ENCODE measurements at places on chromosomes 11 and 22. TPM values are rescaled to one million over a fixed set of nuclear protein-coding genes. Genes with fewer than 3 reads are reported as not detected.

The TRPC6 gene
- total RNA-seq, result 66.0 TPM

The TREH gene
- not detected for total RNA-seq

The OR51V1 gene
- not detected for total RNA-seq

The KCNK4 gene
- not detected for total RNA-seq

The DDI1 gene
- total RNA-seq, result not detected

The MEI1 gene
- 0.42 TPM for total RNA-seq

GRCh38 chr22:40512426-40513136, 123.9 kb downstream of the MRTFA start:
- DNase-seq, result no peak

GRCh38 chr22:28297504-28297903, 378.4 kb upstream of the PITPNB start:
- no peak for DNase-seq

- DNase-seq, result no peak
These were observed 2.8 kb upstream of the OR51M1 start for GRCh38 chr11:5380740-5381342.

DNA sequence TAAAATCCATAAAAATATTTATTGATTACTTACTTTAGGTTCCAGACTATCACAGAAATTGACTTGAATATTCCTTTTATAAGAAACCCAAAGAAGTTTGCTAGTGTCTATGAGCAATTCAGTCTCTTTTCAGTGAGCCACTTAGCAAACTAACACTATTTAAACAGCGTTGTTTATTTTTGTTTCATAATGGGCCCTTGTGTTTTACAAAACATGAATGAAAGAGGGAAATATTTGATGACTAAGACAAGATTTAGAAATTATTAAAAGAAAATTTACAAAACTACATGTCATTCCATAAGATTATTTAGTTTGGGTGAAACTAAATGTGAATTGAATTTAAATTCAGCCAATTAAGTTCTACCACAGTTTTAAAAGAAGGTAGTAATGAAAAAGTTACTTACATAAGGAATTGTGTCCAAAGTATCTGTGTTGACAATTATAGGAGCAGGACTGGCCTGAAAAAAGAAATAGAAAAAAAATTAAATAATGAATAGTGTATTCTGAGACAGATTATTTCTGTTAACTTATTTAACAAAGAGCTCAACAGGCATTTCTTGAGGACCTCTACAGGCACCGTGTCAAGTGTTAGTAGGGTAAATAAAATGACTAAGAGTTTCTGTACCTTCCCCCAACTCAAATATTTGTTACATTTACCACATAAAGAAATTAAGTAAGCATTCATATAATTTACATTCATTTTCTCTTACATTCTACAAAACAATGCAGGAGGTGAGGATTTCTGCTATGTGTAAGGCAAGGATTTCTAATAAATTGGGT, 964.9 kb upstream of the CCDC90B start:
- DNase-seq, result no peak

DNA sequence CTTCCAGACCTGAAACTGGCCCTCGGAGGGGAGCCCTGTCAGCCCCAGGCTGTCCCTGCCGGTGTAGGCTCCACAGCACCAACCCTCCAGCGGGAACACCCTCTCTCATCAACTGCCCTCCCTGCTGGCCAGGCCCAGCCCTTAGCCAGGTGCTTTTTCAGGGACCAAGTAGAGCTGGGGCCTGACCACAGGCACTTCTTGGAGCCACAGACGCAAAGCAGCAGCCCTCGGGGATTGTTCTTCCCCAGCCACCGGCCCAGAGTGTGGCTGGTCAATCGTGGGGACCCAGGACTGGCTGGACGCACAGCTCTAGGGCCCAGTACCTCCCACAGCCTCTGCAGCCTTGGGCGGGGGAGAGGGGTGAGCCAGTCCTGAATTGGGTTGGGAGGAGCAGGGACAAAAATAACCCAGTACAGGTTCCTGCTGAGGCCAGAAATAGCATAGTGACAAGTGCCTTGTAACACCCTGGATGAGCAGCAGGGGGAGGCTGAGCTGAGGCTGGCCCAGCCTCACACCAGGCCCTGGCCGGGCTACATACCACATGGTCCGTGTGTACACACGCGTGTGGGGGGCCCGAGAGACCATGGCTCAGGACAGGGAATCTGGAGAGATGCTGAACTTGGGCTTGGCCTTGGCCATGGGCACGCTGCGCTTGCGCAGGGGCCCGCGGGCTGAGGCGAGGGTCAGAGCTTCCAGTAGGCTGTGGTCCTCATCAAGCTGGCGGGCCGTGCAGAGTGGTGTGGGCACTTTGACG, 2.0 kb downstream of the KCNJ11 start:
- no peak for DNase-seq

DNA sequence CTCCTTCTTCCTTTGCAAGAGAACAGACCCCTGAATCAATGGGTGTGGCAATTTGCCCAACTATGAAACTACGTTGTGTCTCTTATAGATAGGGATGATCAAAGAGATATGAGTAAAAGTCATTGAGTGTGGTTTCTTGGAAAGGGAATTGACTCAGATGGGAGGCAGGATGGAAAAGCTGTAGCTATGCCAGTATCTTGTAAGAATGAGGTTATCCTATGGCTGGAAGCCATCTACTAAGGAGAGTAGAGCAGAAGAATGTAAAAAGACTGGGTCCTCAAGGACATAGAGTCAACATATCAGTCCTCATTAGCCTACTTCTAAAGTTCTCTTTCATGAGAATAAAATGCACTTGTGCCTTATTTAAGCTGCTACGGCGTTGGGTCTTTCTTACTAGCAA, 78.9 kb upstream of the POU2AF2 start:
- DNase-seq, result no peak

DNA sequence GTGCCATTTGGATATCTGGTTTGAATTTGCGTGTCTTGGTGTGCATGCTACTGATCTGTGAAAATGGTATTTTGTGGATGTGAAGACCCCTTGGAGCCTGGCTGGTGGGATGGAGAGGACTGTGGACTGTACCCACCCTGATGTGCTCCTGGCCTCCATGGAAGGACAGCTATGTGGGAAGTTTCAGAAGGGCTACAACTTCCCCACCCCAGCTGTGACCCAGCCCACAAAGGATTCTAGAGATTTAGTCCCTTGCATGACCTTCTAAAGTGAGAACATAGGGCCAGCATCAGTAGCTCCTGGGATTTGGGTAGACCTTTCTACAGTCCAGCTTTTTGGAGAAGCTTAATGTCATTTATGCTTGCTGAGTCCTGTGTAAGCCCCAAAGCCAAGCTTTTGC, 173.4 kb downstream of the BCR start:
- peak; percentile 87 for DNase-seq
